Activated naive CD4-positive, alpha-beta T cell treated with anti-CD3 and anti-CD28 coated beads, Interleukin-2, amount 10 ng/mL, durations not matched to agents 7 days and 5 days (primary cell): ENCODE measurements at places on chromosomes 2 and 18.
A peak's percentile ranks its signal among the peaks of the same experiment; 100 is the strongest.

GRCh38 chr2:3277050-3277747 lies 100.4 kb downstream of the EIPR1 start:
- DNase-seq = no peak

GRCh38 chr2:120759543-120760331 lies 24.1 kb downstream of the GLI2 start:
- DNase-seq = peak; percentile 8

GRCh38 chr2:216279459-216279858 lies 92.8 kb downstream of the MARCHF4 start:
- no peak for DNase-seq

GRCh38 chr2:178913049-178913441 lies 105.8 kb upstream of the TTN start:
- DNase-seq = no peak

- DNase-seq = no peak
Measured at GRCh38 chr2:195902857-195903256, 165.8 kb downstream of the DNAH7 start.
